HT-29 (cell line): ENCODE measurements at places on chromosomes 5 and 9.

DNA sequence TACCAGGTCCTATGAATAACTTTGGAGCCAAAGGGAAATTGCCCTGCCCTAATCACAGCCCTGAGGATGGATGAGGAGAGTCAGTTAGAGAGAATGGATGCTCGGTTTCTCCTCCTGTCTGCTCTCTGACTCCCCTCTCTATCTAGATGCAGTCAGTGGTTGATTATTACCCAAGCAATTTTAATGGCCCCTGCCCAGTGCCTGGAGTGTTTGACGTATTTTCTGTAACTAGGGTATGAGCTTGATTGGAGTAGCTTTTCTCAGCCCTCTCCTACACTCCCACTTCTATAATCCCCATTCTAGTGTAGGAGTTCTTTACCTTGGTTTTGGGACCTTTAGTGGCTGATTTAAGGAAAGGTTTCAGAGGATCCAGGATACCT lies 60.4 kb downstream of the DOCK2 start:
- DNase-seq = no peak

- DNase-seq = no peak
These were observed 64.7 kb downstream of the ERMP1 start for GRCh38 chr9:5767968-5768932.

GRCh38 chr5:124285733-124286132 lies 460.7 kb downstream of the ZNF608 start:
- DNase-seq = no peak

- peak; percentile 55 for DNase-seq
These were observed 188.5 kb upstream of the GRAMD2B start for GRCh38 chr5:126234563-126235195.

GRCh38 chr5:10663489-10664179 lies 97.4 kb downstream of the DAP start:
- no peak for DNase-seq

DNA sequence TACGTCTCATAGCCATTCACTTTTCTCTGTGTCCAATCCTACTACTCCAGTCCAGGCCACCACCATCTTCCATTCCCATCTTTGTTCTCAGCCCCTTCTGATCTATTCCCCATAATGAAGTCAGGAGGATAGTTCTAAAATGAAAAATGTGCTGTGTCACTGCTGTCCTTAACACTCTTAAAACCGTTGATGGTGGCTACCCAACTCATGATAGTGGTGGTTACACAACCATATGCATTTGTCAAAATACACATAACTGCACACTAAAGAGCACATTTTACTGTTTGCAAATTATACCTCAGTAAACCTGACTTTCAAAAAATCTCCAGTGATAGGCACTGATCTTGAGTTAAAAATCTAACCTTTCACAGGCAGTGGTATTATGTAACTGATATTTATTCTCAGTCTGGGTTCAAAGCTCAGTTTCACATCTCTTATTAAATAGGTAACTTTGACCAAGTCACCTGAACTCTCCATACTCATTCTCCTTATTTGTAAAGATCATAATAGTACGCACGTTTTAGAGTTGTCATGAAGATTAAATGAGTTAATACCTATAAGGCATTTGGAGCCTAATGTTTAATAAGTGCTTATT lies 24.6 kb upstream of the ADRB2 start:
- DNase-seq = no peak

DNA sequence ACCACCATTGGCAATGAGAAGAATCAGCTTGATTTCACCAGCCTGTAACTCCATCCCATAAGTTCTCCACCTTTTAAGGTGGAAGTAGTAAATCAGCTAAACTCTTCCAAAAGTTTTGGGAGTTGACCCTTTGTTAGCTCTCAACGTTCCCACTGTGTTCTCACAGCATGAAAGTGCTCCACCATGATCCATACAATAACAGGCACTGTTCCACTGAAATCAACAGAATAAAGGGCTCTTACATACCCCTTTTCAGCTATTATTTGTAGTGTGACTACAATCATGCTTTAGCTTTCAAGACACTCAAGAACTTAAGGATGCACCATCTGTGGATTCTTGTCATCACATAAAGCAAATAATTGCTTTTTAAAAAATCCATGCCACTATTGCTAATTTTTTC lies 81.6 kb downstream of the PPP2R2B start:
- no peak for DNase-seq

DNA sequence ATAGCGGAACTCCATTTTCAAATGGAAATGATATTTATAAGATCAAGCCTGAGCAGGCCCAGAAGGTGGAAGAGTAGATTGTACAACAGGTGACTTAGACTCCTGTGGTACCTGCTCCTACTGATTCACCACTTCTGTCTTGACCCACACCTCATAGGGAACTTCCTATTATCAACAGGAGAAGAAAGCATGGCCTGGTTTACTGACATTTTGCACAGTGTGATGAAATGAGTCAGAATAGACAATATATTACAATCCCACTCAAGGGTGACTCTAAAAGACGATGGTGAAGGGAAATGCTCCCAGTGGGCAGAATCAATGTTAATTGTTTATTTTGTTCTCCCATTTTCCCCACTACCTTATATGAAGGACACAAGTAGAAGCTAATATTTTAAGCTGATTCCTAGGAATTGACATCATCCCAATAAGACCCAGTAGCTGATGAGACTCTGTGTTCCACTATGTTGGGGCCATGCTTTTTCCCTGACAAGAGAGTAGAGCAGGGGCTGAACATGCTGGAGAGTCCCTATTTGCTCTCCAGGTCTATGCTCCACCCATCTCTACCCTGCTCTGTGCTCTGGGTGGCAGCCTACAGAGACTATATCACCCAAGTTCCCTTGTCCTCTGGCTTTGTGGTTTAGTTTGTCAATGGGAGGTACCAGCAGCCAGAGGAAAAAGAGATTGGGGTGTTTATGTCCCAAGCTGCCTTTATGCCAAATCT lies 163.4 kb upstream of the FSTL4 start:
- DNase-seq = no peak

GRCh38 chr5:42598311-42598710 lies 158.3 kb upstream of the CCDC152 start:
- DNase-seq = no peak

DNA sequence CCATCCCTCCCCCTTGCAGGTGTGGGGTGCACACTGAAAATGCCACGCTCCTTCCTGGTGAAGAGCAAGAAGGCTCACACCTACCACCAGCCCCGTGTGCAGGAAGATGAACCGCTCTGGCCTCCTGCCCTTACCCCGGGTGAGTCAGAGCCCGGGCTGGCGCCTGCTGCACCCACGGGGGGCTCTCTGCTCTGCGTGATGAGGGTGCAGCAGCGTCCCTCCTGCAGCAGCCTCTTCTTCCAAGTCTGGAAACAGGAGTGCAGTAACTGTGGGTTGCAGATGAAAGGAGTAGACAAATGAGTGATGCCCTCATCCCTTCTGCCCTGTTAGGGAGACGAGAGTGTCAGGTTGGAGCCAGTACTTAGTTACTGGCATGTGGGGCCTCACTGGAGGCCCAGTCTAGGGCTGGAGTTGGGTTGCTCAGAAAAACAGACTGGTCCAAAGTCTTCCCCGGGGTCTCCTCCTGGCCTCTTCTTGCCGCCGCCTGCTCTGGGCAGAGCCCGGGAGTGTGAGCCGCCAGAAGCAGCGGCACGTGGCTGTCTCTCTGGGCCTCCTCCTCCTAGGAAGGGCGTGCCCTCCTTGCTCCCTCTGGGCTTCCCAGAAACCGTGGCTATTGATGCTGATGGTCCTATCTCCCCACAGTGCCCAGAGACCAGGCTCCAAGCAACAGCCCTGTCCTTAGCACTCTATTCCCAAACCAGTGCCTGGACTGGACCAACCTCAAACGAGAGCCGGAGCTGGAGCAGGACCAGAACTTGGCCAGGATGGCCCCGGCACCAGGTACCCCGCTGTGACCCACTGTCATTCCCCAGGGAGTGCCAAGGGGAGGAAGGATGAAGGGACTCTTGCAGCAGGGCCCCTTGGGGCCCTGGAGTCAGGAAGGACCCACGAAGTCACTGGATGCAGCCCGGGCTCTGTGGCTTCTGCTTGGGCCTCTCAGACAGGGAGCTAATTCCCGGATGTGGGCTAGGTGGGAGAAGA lies 8.4 kb downstream of the GFI1B start:
- no peak for DNase-seq

DNA sequence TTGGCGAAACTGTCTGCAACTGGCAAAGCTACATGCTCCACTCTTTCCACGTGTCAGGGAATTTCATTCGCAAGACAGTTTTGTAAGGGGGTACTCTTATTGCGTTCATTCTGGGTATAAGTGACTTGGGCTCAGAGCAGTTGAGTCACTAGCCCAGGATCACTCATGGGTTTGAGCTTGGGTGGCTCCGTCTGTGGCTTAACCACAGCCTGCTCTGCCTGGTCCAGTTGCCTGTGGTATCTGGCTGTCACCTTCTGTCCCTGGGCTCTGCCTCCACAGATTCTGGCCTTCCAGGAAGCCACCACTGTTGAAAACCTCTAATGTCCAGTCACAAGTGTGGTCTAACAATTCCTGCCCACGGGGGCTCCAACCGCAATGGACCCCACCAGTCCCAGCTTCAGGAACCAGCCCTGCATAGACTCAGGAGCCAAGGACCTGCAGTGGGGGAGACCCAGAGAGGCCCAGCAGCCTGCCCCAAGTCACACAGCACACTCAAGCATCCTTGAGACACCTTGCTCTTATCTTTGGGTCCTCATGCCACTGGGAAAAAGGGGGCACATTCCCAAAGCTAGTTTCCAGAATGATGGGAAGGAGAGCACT lies 10.4 kb downstream of the KIF12 start:
- no peak for DNase-seq
